ENCODE measurements at places on chromosomes 5 and 9.

- peak; percentile 34 for DNase-seq
Observed at GRCh38 chr5:95422838-95423237, 31.7 kb downstream of the FAM81B start.

DNA sequence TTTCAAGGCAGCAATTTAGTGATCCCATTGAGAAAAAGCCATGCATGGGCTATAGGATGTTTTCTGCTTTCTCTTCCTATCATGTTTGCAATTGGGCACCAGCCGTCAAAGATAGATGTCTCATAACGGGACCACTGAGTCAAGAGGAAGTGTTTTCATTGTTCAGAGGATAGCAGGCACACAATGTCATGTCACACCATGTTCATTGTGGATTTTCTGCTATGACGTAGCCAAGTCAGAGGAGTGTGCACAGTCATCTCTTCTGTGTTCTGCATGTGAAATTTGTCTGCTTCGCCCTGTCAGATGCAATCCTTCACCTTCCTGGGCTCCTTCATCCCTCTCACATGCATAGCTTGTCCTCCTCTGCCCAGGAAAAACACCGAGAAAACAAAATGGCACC, 106.0 kb downstream of the CD180 start:
- DNase-seq = no peak

DNA sequence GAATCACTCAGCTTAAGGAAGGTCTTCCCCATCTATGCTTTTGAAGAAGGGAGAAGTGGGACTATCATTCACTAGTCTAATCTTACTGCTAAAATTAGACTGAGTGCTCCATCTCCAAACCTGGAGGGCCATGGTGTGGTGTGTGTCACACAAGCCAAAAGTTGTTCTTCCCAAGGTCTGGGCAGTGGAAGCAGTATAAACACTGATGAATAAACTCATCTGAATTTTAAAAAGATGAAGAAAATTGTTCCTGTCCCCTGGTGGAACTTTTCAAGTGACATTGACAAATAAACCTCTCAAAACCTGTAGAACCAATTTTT, 16.2 kb downstream of the STX17 start:
- no peak for DNase-seq

DNA sequence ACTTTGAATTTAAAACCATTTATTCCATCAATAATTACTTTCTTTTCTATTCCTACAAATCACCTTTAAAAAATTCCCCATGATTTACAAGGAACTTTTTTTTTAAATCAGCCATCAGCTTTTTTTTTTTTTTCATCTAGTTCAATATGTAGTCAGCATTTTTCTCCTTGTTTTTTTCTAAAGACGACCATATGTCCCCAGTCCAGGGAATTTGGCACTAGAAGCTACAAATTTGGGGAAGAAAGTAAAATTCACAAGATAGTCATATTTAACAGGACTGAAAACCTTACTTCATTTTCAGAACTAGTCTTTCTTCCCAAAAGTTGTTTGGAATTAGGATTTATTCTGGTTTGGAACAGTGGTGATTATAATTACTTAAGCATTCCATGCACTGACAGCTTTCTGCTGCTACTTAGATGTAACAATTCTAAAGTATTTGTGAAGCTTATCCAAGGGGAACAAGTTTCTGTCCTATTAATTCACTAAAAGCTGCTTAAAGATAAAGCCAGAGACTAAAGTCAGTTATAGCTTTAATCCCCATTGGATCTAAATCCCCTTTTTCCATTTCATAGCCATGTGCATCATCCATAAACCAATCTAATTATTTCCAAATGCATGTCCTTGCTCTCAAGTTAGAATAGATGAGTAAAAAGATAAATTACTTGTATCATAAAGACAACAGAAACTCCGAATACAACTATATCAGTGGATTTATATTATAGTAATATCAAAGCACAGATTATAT, 7.4 kb upstream of the SNCAIP start:
- DNase-seq = no peak

DNA sequence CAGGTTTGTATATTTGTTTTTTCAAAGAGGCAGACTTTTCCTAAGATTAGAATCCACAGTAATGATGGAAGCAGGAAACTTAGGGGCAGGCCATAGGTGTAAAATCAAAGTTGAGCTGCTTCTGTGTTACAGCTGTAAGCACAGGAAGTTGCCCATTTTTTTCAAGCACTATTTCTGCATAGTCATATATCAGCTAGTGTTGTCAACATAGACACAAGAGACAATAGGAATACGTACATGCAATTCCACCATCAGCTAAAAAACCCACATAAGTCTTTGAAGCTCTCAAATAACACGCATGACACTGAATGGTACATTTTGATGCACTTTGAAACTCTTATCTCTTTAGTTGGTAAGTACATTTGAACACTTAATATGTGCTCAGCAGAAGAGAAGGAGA, 20.2 kb upstream of the SMIM15 start:
- no peak for DNase-seq

GRCh38 chr9:110650261-110650660, 18.3 kb upstream of the MUSK start:
- DNase-seq = no peak
